T-helper 17 cell (primary cell): ENCODE measurements at places on chromosomes 2 and 18.
A peak's percentile ranks its signal among the peaks of the same experiment; 100 is the strongest.

- DNase-seq = no peak
Measured at GRCh38 chr18:79680100-79680879, 687 bp downstream of the CTDP1 start.

- no peak for DNase-seq
Measured at GRCh38 chr2:112891385-112891831, 19.6 kb upstream of the IL37 start.

DNA sequence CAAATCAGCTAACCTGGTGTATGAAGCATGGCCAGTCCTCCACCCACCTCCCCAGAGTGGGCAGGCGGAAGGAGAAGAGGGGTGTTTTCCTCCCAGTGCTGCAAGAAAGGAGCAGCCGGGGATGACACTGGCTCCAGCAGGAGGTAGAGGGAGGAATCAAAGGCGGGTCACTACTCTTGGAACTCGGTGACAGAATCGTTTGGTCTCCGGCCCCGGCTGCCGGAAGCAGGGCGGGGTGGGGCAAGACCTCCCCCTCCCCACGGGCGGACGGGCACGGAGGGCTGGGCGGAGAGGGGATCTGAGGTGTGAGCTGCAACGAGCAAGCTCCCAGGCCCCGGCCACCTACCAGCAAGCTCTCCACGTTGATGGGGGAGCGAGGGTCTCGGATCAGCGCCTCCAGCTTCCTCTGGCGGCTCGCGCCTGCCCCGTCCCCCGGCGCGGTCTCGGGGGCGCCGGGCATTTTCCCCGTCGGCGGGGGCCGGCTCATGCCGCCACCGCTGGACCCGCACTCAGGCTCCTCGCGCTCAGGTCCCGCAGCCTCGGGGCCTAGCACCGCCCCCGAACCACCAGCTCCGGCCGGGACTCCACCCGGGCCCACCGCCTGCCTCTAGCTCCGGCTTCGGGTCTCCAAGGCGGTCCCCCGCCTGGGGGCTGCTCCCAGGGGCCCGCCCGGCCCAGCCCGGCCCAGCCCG, 640 bp downstream of the ROCK2 start:
- peak; percentile 14 for DNase-seq

DNA sequence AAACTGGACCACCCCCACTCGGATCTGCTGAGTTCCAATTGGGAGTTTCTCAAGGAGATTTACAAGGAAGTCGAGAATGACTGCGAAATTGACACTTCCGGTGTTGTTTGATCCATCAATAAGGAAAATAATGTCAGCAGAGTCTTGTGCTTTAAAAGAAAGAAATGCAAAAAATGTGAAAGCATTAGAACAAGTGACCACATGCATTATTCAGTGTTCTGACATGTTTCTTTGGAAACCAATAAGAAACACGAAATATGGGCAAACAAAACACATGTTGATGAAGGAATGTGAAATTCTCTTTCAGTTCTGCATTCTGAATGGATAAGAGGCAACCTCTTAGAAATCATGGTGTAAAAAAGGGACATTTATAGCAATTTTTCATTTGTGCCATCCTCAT, 25.9 kb downstream of the COL6A3 start:
- DNase-seq = no peak

DNA sequence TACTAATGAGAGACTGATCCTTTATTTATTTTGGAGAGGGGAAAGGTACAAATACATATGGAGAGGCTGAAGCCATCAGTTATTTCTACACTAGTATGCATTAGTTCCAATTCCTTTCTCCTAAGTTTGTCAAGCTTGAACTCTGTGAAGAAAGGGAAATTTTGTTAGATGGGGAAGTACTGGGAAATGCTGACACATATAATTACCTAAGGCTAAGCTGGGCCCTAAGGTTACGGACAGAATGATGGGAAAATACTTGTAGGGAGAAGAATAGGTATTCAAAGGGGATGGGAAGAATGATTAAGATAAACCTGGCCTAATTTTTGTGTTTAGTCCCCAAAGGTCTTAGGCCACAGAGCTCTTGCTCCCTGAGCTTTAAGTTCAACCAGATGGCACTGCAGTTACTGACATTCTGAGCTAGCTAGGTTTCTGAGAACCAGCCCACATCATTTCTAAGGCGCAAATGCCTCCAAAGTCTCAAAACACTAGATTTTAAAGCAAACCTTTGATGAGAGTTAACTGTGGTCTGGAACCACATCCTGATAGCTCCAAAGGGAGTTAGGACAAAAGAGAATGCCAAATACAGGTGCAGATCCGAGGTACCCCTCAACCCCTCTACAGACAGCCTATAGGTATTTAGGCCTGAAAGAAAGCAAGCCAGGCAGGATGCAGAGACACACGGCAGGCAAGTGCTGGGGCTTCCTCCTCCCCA, 2.7 kb downstream of the TMEM163 start:
- no peak for DNase-seq
